ENCODE measurements at places on chromosomes 12 and 14. TPM values are rescaled to one million over a fixed set of nuclear protein-coding genes. Genes with fewer than 3 reads are reported as not detected.

GRCh38 chr14:95255013-95255412 lies 64.7 kb downstream of the CLMN start:
- DNase-seq, result no peak

NANOG gene
- total RNA-seq, result not detected

- DNase-seq, result no peak
Observed at GRCh38 chr14:73722581-73722980, 8.4 kb upstream of the PNMA1 start.

DNA sequence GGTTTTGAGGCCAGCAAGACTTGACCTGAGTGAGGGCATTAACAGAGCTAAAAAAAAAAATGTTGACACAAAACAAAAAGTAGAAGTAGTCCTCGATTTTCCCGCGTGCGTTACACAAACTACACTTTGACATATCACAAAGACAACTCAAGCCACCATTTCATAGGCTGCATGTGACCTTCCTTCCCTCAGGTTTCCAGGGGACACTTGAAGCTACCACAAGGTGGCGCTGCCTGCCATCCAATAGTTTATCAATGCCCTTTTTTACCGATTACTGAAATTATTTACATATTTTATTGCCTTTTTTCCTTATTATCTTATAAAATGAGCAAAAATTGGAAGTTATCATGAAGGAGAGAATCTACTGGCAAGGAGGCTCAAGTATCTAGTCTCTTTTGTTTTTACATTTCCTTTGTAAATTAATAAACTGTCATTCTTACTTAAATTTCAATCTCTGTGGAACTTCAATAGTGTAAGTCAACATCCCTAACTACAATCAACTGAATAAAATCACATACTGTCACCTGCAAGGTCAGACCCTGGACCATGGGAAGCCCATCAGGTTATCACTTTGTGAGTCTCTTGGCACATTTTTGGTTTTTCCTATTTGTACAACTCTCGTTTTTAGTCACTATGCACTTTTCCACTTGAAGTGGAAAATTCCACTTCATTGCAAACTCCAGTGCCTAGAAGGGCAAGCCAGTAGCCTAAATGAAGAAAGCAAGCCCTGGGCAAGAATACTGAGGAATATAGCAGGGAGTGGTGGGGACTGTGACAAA lies 84.6 kb upstream of the CPSF6 start:
- peak; percentile 86 for DNase-seq

DNA sequence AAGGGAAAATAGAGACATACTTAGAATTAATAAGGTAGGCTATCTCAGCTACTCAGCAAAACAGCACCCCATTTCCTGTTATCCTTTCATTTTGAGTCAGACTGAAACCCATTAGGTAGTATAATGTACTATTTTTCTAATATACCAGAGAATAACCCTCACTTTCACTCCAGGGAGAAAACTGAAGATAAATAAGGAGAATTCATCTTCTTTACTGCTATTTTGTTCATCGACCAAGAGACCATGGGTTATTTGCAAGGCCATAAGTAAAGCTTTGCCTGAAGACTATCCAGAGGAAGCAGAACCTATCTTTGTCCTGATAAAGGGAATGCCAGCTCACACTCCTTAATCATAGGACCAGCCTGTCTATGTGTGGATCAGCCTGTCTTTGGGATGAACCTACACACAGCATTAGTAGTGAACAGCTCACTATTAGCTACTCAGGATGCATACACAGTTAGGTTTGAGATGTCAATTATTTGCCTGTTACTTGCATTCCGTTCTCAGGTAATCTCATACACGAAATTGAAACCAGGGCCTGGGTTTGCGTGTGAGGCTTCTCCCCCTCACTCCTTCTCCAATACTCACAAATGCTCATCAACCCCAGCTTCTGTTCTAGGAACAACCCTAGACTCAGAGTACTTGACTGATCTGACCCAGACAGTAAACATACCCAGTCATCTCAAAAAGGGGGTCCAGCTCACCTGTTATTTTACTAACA lies 124.4 kb downstream of the DAD1 start:
- DNase-seq, result no peak

- no peak for DNase-seq
Observed at GRCh38 chr14:101399737-101400517, 161.4 kb upstream of the DIO3 start.

DNA sequence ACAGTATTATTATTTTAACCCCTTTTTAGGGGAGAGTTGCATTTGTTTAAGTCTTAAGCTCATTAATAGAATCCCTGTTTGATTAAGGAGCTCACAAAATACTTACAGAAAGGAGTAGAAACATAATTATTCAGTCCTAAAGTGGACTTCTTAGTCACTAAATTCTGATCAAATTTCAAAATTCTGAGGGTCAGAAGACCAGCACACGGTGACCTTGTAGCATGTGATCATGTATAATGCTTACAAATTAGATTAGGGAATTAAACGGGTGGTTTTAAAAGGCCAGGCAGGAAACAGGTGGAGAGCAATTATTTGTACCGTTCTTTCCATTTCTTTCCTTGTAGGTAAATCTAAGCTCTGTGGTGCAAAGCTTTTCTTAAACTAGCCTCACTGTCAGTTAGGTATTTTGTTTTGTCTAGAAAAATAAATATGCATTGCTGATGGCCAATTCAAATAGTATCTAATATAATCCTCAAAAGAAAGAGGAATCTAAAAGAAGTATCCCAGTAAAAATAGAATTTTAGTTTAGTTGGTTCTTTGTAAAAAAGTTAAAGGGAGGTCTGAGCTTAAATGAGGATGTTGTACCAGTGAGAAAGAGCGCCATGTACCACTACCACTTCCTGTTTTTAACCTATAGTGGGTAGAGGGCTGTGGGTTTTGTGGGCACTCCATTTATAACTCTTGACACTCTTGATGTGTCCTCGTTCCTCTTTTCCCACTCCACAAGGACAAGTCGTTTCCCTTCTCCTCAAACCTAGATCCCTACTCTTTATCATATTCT lies 51.1 kb downstream of the SLC38A1 start:
- DNase-seq, result peak; percentile 82

DNA sequence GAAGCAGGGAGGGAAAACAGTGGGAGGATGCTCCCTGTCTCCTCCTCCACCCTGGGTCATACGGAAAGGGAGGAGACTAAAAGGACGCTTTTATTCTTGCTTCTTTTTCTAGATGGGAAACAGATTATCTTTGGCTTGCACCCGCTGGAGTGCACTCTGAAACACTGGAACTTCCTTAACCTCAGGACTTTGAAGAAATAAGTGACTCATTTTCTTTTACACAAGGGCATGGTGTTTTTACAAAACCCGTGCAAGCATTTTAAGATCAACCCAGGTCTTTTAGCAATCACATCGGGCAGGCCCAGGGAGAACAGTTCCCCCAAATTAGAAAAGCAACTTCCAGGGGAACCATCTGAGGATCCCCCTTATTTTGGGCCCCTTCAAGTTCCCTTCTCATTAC lies 80.9 kb upstream of the TSPAN11 start:
- DNase-seq, result no peak

- DNase-seq, result no peak
Observed at GRCh38 chr14:79861111-79861510, 350.2 kb downstream of the DIO2 start.

RIMBP2 gene
- not detected for total RNA-seq

- DNase-seq, result no peak
Observed at GRCh38 chr12:112905451-112906089, 1.2 kb upstream of the OAS1 start.

NYNRIN gene
- 0.21 TPM for total RNA-seq

ITGA7 gene
- total RNA-seq, result 4.2 TPM

EIF2S3B gene
- total RNA-seq, result 1.8 TPM
